ENCODE measurements at places on chromosomes 3 and 15.

DNA sequence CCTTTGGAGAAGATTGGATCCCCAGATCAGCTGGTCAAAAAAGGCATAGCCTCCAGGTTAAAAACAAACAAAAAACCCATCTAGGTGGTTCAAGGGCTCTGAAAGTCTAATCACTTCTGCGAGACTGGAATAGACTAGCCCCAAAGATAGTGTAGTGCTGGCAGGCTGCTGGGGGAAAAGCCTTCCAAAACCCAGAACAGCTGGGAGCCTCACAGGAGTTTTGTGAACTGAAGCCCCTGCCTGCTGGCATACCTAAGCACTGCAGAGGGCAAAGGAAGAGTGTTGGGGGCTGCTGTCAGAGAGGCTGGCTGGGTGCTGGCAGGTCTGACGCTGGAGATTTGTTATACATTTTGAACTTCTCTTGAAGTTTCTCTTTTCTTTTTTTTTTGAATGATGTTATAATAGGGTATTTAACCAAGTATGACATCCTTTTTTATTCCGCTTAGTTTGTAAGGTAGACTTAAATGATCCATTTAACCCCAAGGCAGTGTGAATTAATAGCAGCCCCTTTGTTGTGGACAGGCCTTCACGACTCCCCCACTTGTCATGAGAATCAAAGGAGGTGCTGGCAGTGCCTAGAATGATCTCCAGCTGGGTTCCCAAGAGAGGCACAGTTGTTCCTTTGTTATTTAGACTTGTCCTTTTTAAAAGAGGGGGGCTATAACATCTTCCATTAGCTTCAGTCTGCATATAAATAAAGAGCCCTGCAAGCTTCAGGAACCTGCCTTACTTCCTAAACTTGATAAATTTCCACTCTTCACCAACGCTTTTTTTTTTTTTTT lies 53.9 kb downstream of the CRTC3 start:
- no peak for DNase-seq

DNA sequence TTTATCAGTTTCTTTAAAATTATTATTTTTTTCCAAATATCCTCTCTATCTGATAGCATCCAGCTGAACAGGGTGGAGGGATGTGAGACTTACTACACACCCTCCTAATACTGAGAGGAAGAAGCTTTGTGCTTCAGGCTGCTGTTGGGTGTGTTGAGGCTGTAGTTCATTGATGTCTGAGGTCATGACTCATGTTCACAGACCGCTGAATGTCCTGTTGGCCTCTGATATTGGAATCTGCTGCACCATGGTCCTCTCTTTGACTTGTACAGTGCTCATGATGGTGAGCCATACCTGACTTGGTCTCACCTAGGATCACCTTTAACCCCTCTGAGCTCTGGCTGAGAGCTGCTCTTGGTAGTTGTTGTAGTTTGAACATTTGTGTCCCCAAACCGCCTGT lies 302.9 kb downstream of the SATB1 start:
- no peak for DNase-seq

DNA sequence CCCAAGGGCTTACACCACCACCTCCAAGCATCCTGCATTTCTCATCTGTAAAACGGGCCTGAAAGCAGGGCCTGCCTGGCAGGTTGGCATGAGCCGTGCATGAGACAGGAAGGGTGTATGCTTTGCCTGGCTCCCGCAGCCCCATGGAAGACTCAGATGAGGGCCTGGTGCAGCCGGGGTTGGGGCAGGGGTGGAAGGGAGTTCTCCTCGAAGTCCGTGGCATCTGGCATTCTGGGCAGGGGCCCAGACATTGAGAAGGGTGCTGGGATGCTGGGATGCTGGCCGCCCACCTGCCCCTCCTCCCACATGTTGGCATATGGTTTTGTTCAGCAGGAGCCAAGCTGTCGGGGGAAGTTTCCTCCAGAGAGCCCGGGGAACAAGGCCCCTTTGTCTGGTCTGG lies 13.0 kb upstream of the FBLN2 start:
- no peak for DNase-seq

DNA sequence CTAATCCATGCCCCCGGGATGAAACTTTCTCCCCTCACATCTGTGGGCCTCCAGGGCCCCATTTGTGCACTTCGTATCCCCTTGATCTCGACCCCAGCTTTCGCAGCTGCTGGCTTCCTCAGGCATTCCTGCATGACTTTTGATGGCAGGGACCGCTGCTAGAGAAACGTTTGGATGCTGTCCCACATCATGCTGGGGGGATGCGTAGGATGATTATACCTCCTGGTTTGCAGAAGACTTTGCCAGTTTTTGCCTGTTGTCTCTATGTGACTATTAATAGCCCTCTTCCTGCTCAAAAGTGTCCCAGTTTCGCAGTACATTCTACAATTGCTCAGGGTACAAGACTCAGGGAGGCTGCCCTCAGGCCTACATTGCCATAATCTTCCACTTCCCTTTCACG lies 10.4 kb upstream of the KCNAB1 start:
- DNase-seq: no peak

DNA sequence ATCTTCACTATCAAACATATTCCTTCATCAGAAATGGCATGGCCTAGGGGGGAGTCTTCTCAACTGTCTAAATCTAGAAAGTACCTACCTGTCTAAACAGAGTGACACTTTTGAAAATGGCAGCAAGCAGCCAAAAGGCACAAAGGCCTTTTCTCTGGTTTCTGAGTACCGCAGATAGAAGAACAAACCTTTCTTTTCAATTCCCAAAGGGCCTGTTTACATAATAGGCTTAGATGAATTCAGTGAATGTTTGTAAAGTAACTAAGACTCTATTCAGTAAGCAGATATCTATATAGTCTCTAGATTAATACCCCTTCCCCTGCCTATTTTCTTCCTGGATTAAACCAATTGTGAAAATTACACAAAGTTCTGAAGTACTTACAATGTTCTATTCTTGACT lies 7.1 kb downstream of the MYEF2 start:
- no peak for DNase-seq
